ENCODE measurements at places on chromosomes 11 and 22.

DNA sequence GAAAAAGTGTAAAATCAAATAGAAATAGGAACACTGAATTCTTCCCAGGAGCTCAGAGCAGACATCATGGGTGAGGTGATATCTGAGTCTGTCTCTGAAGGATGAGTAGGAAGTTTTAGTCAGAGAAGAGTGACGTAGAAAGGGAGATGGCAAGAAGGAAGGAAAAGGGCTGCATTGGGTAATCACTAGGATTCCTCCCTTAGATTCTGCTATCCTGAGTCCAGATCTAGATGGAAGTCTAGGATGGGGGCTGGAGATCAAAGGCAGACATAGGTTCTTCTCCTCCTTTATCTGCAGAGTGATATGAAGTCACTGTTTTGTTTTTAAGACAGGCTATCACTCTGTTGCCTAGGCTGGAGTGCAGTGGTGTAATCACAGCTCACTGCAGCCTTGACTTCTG, 30.4 kb downstream of the POU2F3 start:
- no peak for DNase-seq

GRCh38 chr11:61532134-61533038, 23.8 kb downstream of the LRRC10B start:
- peak; percentile 49 for DNase-seq

GRCh38 chr11:57680552-57680874, 12.6 kb downstream of the ZDHHC5 start:
- no peak for DNase-seq

DNA sequence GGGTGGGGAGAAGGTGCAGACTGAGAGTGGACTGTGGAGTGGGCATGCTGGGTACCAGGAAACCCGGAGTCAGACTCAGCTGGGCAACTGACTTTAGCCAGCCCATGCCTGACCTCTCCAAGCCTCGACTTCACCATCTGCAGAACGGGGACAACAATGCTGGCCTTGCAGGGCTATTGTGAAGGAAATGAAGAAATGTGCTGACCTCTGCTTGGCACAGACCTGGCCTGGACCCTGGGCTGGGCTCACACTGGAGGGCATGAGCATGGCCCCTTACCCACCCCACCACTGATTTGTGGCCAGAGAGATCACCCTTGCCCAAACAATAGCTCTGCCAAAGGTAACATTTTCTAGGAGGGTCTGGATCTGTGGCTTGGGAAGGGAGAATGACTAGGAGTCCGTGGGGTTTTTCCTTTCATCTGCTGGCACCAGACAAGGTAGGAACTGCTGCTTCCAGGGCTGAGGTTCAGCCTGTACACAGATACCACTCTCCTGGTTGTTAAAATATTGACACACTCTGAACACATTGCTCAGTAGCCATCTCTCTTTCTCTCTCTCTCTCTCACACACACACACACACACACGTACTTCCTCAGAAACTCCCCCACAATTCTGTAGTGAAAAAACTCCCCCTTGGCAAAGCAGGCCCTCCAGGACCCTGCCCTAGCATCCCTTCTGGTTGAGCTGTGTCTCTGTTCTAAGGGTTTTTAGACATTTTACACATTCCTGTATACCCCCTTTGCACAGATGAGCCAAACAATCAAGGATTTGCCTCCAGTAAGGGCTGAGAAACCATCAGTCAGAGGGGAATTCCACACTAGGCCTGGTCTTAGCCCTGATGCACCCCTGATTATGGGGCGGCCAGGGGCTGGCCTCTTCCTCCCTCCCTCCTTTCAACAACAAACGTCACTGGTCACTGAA, 1.0 kb downstream of the MOGAT2 start:
- no peak for DNase-seq

- DNase-seq = no peak
Measured at GRCh38 chr11:78562398-78562797, 12.3 kb downstream of the NARS2 start.

DNA sequence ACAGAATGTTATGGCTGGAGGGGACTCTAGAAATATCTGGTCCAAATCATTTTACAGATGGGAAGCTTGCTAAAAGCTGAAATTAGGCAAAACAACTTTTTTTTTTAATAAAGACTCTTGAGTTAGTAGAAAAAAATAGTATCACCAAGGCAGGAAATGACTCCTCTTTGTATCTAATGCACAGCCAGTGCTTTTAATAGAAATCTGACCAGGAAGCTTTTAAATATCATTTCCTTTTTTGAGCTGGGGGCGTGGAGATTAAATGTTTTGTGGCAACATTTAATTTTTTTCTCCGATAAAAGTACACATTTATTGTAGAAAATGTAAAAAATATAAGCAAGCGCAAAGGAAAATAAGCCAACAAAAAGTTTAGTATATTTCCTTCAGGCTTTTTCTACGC, 22.5 kb downstream of the TRAF6 start:
- DNase-seq = no peak

GRCh38 chr11:35617687-35618496, at the start of gene FJX1:
Gene FJX1, plus strand, starts transcription at chr11:35618460. Its CDS starts 177 bp downstream, at chr11:35618637.
- DNase-seq = peak; percentile 24

DNA sequence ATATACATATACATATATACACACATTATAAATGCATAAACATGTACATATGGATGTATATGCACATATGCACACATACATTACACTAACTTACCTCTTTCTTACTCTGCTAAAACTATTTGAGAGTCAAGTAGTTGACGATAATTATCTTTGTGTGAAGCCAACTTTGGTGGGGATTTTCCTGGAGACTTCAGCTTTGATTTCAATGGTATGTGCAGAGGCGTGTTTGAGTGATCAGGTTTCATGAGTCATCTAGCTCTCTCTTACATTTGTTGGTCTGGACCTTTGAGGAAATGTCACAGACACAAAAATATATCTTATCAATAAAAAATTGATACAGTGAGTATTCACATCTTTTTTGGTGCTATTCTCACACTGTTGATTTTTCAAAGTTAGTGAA, 769.1 kb upstream of the LUZP2 start:
- DNase-seq = no peak

GRCh38 chr22:45529105-45529504, 26.4 kb downstream of the FBLN1 start:
- no peak for DNase-seq

- no peak for DNase-seq
Measured at GRCh38 chr11:21260101-21260500, 590.7 kb downstream of the NELL1 start.

GRCh38 chr11:107676336-107677057, 35.4 kb downstream of the SLN start:
- DNase-seq = no peak

- DNase-seq = no peak
Measured at GRCh38 chr11:45343444-45343843, 57.3 kb upstream of the SYT13 start.

DNA sequence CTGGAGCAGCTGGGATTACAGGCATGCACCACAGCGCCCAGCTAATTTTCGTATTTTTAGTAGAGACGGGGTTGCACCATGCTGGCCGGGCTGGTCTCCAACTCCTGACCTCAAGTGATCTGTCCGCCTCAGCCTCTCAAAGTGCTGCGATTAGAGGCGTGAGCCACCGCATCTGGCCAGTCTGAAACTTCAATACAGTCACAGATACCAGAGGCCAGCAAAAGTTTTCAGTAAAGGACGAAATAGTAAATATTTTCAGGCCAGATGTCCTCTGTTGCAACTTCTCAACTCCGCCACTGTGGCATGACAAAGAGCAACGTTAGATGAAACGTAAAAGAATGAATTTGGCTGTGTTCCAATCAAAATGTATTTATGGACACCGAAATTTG, 403.6 kb downstream of the MN1 start:
- DNase-seq = no peak
